ENCODE measurements at places on chromosomes 2 and 18.

DNA sequence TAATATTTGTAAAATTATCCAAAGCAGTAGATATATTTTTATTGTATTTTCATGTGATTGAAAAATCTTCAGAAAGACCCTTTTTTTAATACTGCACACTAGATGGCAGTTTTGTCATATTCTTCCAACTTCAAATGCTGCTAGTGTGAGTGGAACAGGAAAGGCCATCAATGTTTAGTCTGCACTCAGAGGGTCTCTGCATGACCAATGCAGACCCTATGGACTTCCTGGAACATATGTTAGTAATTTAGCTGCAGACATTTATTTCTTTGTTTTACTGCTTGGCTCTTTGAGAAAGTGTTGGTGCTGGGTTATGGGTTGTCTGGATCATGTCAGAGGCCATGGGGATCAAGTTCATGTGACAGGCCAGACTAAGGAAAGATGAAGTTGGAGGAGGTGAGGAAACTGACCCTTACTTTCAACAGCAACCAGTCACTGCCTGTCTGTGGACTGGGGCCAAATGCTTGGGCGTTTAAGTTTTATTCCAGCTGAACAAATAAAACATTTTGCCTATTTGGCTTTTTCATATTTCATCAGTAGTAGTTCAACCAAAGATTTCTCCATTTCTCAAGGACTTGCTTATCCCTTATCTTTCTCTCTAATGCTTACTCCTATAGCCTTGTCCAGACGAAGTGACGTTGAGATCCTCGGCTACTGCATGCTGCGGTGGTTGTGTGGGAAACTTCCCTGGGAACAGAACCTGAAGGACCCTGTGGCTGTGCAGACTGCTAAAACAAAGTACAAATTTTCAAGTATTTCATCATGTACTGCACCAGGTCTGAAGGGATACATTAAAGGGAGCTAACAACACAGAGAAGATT lies 84.8 kb downstream of the VRK2 start:
- DNase-seq = no peak

DNA sequence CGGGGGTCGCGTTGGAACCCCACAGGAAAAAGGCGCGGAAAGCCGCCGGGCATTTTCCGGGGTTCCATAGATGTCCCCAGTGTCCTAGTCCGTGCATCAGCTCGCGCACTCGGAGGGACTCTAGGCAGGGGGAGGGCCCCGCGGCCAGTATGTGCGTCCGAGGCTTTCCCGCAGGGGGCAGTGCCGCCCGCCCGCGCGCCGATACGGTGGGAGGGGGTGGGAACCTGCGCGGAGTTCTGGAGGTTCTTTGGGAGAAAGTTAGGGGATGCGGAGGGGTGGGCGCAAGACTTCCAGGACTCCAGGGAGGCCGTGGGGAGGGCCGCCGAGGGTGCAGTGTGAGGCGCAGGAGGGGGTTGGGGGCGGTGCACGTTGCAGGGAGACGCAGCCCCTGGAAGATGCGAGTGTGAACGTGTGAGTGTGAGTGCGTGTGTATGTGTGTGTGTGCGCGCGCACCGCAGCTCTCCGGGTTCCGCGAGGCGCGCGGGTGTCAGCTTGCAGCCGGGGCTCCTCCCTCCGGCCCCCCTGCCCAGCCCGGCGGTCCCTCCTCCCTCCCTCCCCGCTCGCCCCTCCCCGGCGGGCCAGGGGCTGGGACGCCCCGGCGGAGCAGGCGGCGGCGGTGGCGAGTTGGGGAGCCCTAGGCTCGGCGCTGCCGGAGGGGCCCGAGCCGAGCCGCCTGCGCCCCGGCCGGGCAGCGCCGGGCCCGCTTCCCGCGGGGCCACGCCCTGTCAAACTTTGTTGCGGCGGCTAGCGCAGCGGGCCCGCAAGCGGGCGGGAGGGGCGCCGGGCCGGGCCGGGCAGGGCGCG lies at the start of gene TCF7L1:
TSS of gene TCF7L1 (plus strand) at position 559 of the 804 bp plus-strand sequence. CDS start 293 bp downstream, outside the sequence.
- DNase-seq = peak; percentile 33

- DNase-seq = no peak
Measured at GRCh38 chr2:149666809-149667320, 79.3 kb upstream of the MMADHC start.

DNA sequence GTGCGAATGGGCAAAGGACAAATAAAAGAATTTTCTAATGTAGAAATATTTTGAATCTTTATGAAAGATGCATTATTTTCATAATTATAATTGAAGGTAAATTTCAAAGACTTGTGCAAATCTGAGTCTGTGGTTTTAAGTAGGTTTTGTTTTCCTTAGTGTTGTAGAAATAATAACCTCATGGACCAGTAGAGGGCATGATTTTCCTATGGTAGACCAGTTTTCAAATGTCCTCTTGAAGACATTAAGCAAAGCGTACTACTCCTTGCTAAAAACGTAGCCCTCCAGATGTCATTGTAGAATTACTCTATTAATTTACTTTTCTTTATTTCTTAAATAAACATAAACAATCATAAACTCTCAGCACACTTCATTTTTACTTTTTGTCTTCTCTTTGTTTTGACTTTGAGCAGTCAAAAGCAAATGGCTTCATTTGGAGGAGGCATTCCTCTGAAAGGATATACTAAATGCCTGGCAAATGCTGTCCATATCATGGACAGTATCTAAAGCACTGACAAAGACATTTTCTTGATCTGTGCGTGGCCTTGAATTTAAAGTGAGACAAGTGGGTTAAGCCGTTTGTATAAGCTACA lies 85.8 kb upstream of the FAM237A start:
- DNase-seq = peak; percentile 48

- no peak for DNase-seq
Measured at GRCh38 chr2:128410758-128411215, 92.1 kb upstream of the HS6ST1 start.

GRCh38 chr2:88765154-88765888 lies 73.8 kb downstream of the RPIA start:
- peak; percentile 64 for DNase-seq

GRCh38 chr2:136297994-136298393 lies 180.0 kb upstream of the CXCR4 start:
- DNase-seq = no peak

DNA sequence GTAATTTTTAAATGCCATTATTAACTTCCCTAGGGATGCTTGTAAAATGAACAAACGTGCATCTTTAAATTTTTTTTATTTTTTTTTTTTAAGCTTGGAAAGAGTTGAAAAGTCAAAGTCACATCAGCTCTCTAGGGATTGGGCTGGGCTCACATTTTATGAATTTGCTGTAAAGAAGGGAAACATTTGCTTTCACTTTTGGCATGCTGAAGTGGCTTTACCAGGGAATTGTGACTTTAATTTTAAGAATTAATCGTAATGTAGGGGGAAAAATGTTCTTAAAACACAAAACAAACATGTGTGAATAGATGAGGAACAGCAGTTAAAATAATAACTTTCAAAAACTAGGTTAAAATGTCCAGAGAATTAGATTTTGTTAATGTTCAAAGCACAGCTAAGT lies 123.0 kb downstream of the AGAP1 start:
- no peak for DNase-seq

- no peak for DNase-seq
Measured at GRCh38 chr2:240450532-240451107, 15.2 kb downstream of the GPC1 start.

DNA sequence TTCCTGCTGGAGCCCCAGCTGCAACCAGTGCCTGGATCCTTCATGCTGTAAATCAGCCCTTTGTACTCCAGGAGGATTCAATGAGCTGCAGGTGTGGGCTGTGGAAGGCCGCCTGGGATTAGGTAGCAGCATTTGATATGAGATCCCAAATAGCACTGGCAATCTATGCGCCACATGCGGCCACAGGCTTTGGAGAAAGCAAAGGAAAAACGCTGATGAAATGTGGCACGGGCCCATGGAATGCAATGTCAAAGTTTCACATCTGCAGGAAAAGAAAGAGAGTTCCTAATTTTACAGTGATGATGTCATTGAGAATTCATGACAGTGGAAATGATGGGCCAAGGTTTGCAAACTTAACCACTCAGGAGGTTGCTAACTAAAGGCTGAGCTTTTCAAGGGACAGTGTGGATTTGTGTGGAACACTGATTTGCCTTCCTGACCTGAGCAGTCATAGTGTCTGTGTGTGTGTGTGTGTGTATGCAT lies 216.4 kb upstream of the OSR1 start:
- no peak for DNase-seq

DNA sequence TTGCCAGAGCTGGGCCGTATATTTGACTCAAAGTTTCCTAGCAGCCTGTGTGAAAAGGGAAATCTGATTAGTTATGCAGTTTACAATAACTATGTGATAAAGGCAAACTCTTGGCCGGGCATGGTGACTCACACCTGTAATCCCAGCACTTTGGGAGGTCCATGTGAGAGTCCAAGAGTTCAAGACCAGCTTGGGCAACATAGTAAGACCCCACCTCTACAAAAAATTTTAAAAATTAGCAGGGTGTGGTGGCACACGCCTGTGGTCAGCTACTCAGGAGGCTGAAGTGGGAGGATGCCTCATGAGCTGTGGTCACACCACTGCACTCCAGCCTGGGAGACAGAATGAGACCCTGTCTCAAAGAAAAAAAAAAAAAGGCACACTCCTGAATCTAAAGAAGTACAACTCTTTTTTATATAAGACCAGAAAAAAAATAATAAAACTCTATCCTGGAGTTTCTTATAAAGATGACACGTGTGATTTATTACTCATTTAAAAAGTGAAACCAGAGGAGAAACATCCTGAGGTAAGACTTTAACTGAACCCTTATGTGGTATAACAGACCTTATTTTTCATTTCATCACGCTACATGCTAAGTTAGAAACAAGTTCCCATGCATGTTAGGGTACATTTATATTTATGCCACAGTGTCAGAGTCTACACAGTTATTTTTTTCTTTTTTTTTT lies 32.6 kb upstream of the KCMF1 start:
- peak; percentile 78 for DNase-seq

GRCh38 chr18:80179857-80180558 lies 67.3 kb downstream of the PARD6G start:
- no peak for DNase-seq

GRCh38 chr18:75162978-75163377 lies 46.0 kb downstream of the PTGR3 start:
- DNase-seq = no peak

DNA sequence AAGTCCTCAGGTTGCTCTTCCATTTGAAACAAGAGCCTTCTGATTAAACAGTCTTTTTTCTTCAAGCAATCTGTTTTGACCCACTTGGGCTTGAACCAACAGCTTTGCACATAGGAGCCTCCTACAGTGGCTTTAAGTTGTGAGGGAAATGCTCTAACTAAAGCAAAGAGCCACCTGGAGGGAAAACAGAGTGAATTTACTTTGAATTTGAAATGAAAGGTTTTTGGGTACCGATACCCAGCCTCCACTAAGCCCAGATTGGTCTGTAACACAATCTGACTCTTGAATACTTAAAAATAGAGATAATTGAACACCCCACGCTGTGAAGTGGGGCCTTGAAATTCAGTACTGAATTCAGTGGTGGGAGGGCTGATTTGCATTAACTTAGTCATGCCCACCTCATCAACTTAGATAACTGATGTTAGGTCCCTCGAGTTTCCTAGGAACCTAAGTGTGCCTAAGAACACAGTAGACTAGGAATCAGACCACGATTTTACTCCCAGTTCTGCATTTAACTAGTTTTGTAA lies 56.3 kb upstream of the ACVR1C start:
- no peak for DNase-seq

- DNase-seq = no peak
Measured at GRCh38 chr18:9987931-9988330, 74.1 kb downstream of the VAPA start.

GRCh38 chr2:26100384-26100783 lies 66.5 kb downstream of the RAB10 start:
- DNase-seq = no peak

GRCh38 chr2:47897883-47898731 lies 8.2 kb downstream of the FBXO11 start:
- peak; percentile 10 for DNase-seq

DNA sequence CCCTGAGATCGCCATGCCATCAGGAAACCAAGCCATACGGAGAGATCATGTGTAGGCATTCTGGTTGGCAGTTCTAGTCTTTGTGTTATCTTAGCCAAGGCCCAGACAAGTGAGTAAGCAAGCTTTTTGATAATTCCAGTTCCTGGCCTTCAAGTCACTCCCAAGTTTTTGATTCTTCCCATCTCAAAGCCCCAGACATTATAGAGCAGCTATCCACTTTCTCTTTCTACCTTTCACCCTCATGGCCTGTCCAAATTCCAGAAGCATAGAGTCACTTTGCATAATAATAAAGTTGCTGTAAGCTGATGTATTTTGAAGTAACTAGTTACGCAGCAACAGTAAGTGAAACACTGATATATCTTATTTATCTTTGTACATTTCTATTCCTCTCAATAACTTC lies 26.8 kb upstream of the IL1RL1 start:
- no peak for DNase-seq

- DNase-seq = no peak
Measured at GRCh38 chr2:106187273-106187891, 6.7 kb downstream of the UXS1 start.

GRCh38 chr2:43542285-43542933 lies 53.4 kb downstream of the THADA start:
- peak; percentile 48 for DNase-seq

DNA sequence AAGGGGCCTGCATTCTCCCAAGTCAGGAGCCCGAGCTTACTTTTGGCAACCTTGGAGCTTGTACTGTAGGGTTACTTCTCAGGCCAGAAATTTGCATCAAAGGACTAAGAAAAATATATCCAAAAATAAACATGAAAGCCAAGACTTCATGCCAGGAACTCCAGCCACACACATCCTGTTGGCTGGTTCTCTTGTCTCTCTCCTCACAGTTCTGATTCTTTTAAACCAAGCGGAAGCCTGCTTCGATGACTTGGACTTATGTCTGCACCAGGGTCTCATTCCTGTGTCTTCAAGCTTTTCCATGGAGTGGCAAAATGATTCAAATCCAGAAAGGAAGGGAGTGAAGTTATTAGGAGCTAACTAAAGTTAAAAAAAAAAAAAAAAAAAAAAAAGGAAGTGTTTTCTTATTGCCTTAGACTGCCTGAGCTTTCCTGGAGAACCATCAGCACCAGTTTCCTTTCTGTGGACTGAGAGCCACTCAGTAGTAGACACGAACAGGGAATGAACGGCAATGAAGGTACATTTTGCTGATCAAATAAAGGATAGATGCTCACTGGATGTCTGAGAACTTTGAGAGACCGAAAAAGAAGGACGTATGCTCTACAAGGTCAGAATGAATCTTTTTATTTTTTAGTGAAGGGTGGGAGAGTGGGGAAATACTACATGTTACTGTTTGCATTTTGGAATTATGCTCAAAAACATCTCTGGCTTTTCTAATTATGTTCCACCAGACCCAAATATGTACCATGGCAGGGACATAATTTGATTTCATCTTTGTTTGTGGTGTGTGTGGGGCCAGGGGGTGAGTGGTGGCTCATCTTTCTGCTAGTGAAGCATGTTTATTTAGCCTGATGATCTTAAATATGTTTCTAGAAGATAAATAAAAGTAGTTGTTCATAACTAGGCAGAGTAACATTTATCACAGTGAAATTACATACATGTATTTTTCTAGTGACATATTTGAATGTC lies 86.0 kb downstream of the RAPGEF4 start:
- no peak for DNase-seq

DNA sequence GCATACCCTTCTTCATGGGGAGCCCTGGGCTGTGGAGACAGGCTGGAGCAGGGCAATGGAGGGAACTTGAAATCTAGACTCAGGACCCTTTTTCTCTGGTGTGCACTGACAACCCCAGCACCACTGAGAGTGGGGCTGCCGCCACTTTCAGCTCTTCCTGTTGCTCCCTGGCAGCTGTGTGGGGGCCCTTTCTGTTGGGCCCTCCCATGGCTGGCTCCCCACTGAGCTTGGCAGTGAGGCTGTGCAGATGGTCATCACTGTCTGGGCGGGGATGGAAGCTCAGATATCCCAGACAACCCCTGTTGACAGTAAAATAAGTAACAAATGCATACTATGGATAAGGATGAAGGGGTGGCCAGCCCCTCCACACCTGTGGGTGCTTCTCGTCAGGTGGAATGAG lies 6.7 kb downstream of the MYO7B start:
- DNase-seq = no peak
